ENCODE measurements at places on chromosomes 7 and 10.

DNA sequence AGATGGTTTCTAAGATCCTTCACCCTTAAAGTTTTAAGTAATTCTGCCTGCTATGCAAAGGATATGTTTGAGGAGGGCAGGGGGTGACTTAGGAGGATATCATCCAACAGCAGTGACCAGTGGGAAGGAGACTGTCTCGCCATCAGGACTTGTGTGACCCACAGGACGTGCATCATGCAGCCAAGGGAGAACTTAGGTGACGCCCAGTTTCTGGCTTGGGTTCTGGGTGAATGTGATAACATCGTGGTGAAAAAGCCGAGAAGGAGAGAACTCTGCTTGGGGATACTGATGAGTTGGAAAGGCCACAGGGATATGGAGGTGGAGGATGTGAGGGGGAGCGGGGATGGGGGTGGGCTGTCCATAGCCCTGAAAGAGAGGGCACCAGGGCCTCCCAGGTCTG, 3.8 kb downstream of the WIPI2 start:
- no peak for DNase-seq

- no peak for DNase-seq
Observed at GRCh38 chr7:81140252-81140651, 221.4 kb upstream of the SEMA3C start.

DNA sequence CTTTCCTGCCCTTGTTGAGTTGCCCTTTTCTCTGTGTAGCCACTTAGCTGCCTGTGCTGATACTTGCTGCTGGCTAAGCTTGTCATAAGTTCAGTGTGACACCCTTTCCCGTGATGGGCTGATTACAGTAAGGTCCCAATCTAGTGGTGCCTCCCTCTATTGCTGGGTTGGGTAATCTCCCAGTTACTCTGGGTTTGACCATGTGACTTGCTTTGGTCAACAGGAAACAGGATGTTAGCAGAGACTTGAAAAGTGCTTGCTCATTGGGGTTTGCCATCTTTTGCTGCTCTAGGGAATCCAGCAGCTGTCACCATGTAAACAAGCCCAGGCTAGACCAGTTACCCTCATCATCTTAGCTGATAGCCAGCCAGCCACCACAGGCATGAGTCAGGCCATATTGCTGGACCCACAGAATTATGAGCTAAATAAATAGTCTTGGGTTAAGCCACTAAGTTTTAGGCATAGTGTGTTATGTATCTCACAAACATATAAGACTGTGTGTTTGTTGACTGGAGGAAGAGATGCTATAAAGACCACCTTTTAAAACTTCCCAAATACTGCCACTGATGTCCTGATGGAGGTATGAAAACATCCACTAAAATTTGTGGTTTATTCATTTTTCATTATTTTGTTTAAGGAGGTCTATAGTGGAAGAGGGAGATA, 4.0 kb upstream of the LEP start:
- DNase-seq = no peak

- no peak for DNase-seq
Observed at GRCh38 chr7:18345641-18346234, 149.8 kb upstream of the HDAC9 start.

- no peak for DNase-seq
Observed at GRCh38 chr7:20402747-20403230, 72.1 kb downstream of the ITGB8 start.

DNA sequence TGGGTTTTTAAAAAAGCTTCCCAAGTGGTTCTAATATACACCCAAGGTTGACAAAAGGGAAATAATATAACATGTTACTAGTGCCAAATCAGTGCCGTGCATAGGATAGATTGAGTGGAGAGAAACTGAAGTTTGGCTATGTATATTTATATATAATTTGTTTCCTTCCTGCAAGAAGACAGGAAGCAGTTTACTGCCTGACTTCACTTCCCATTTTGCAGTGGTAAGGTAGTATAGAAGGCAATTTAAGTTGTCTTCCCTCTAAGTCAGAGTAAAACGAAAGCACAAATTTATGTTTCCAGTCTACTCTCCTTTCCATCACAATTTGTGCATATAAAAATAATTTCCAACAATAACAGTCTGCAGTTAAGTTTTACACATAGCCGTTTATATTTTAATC, 3.4 kb upstream of the HYCC1 start:
- no peak for DNase-seq

- DNase-seq = no peak
Observed at GRCh38 chr10:71223347-71224058, 11.1 kb downstream of the UNC5B start.
